ENCODE measurements at places on chromosomes 2 and 18.

- no peak for DNase-seq
These were observed 137.8 kb upstream of the COPS8 start for GRCh38 chr2:236947896-236948295.

GRCh38 chr2:168912901-168913369, 11.8 kb downstream of the G6PC2 start:
- DNase-seq, result no peak

DNA sequence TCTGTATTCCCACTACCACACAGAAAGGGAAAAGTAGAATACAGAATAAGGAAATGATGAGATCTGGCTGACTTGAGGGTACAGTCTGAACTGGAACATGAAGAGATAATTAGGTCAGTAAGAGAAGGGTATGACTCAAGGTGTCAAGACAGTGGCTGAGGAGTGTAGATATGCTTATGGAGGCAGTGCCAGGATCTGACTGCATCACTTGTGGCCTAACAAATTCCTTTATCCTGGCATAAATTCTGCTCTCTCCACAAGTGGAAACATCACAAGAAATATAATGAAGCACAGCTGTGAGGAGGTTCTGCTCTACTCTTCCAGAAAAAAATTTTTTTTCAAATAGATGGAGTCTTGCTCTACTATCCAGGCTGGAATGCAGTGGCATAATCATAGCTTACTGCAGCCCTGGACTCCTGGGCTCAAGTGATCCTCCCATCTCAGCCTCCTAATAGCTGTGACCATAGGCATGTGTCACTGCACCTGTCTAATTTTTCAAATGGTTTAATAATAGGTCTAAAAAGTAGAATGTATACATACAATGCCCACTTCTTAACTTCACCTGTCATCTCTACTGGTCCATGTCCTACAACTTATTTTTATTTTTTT, 85.3 kb downstream of the C2orf74 start:
- DNase-seq, result no peak

GRCh38 chr2:134763164-134763710, 44.4 kb upstream of the TMEM163 start:
- DNase-seq, result no peak

- no peak for DNase-seq
These were observed 776.4 kb downstream of the EPHA4 start for GRCh38 chr2:220795705-220796104.

DNA sequence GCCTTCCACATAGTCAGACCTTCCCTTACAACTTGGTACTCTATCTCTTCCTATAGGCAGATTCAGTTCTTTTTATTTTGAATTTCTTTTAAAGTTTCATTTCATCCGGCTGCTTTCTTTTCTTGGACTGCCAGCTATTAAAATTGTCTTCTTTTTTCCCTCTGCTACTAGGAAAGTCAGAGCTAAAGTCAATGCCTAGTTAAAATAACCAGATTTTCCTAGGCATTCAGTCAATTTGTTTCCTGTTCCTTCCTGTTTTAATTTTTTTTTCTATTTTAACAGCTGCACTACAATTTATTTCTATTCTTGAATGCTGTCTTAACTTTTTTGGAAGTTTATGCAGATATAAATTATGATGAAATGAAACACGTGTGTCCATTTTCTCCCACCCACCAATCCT, 84.8 kb downstream of the EVA1A start:
- no peak for DNase-seq

- DNase-seq, result no peak
These were observed 22.6 kb downstream of the PLEK start for GRCh38 chr2:68387408-68388350.

- no peak for DNase-seq
These were observed 69.0 kb downstream of the TXNL1 start for GRCh38 chr18:56569416-56569815.

DNA sequence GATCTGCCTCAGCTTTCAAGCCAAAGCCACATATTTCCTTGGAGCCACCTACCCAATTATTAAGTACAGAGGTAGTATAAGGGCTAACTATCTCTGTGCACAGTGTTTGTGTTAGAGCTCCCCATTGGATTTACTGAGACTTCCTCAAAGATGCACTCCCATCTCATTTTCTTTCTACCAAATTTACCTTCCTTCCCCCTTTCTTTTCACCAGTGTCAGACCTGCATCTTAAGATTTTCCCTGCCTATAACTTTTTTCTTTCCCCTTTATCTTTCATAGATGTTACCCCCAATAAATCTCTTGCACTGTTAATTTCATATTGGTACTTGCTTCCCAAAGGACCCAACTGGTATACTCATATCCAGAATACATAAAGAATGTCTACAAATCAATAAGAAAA, 5.9 kb upstream of the REL start:
- DNase-seq, result no peak

- DNase-seq, result no peak
These were observed 80.7 kb downstream of the PTPN2 start for GRCh38 chr18:12803069-12803936.

GRCh38 chr2:238107525-238108422, 7.6 kb downstream of the ESPNL start:
- no peak for DNase-seq

DNA sequence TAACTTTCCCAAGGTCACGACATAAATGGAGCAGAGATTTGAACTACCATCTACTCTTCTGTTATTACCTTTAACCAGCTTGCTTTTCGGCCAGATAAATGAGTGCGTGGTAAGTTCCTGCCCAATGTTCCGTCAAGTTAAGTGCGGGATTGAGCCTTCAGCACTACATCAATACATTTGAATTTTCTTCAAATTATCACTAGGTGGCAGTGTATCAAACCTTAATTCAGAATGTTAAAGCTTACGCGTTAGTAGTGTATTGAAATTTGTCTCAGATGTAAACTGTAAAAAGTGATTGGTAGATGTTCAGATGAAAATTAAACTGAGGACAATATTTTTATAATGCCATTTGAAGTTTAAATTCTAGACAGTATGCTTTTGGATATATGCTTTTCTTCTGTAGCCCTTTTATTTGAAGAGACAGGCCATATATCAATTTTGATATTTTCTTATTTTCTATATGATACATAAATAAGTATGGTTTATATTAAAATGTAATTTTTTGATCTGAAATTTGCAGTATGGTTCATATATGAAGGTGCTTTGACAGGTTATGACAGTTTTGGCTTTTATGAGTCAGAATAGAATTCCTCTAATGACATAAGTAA, 681.3 kb downstream of the ADCYAP1 start:
- DNase-seq, result no peak

DNA sequence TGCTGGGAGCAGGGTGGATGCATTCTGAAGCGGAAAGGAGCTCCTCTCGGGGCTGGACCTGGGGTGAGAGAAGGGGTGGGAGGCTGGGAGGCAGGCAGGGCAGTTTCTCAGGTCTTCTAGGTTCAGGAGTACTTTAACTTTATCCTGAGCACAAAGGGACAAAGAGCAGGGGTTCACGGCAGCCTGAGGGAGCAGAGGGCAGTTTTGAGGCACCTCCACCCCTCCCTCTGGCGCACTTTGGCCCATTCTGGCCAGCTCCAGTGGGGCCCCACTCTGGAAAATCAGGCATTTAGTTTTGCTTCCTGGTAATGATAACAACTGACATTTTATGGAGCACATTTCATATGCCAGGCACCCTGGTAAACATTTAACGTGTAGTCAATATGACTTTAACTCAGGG, 14.3 kb downstream of the B3GNT7 start:
- DNase-seq, result no peak

- no peak for DNase-seq
These were observed 102.5 kb downstream of the ATL2 start for GRCh38 chr2:38274286-38275276.

- no peak for DNase-seq
These were observed 316.6 kb upstream of the NCKAP5 start for GRCh38 chr2:133884739-133885381.

DNA sequence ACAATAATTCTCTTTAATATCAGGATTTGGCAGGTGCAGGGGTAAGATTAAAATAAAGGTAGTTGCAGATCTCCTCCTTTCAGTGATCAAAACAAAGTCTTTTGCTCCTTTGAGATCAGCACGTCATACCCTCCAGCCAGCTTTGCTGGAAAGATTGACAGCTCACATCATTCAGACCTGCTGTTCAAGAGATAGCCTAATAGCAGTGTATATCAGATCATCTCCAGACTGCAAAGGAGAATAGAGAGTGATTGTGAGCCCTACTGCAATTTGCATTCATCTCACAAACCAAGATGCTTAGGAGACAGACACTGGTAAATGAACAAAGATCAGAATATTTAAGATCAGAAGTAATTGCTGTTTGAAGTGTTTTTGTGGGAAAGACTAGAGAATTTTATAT, 135.8 kb upstream of the DSEL start:
- no peak for DNase-seq

- DNase-seq, result no peak
These were observed 209.4 kb upstream of the RBBP8 start for GRCh38 chr18:22723773-22724172.

- no peak for DNase-seq
These were observed 548 bp upstream of the FBLN7 start for GRCh38 chr2:112137516-112138158.

DNA sequence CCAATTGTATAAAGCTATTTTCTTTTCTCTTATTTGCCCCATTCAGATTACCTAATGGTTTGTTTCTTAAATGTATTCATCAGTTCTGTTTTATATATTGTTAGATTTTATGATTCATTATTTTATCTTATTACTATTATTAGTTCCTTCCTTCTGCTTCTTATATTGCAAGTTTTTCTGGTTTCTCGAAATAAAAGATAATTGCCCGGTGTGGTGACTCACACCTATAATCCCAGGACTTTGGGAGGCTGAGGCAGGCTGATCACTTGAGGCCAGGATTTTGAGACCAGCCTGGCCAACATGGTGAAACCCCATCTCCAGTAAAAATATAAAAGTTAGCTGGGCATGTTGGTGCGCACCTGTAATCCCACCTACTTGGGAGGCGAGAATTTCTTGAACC, 37.8 kb downstream of the ANTXR1 start:
- DNase-seq, result no peak

DNA sequence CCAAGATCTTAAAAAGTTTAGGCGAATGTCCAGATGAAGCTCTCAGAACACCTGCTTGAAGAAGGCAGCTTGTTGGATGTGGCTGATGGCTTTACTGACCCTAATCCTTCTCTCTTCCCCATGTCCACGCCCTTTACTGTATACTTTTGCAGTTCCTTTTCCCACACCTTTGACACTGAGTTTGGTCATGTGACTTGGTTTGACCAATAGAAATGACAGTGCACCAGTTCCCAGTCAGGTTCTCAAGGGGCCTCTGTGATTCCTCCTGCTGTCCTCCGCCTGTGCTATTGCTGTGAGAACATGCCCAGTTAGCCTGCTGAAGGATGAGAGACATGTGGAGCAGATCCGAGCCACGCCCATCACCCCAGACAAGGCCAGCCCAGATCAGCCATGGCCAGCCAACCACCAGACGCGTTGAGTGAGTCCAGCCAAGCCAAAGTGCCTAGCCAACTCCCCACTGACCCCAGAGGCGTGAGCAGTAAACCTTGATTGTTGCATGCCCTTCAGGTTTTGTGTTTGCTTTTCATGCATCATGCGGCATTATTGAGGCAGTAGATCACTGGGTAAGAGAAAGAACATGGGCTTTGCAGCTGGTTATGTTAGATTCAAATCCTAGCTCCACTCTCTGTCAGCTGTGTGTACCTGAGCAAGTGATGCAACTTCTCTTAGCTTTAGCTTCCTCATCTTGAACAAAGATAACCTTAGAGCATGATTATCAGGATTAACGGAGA, 258.0 kb upstream of the SIX2 start:
- no peak for DNase-seq

DNA sequence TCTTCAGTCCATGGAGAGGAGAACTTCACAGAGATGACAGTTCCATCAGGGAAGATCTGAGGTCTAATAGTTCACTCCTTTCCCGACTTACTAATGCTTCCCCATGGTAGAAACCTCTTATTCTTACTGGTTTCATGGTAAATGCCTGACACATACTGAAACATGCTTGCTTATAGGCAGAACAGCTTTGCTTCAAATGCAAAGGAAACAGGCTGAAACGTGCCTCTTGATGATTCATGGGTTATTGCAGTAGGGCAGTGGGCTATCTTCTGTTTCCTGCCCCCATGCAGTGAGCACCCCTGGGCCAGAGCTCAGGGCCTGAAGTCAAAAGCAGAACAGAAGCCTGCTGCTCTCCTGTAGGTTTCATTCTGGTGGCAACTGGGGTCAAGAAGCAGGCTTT, 223.5 kb downstream of the RDH14 start:
- no peak for DNase-seq

DNA sequence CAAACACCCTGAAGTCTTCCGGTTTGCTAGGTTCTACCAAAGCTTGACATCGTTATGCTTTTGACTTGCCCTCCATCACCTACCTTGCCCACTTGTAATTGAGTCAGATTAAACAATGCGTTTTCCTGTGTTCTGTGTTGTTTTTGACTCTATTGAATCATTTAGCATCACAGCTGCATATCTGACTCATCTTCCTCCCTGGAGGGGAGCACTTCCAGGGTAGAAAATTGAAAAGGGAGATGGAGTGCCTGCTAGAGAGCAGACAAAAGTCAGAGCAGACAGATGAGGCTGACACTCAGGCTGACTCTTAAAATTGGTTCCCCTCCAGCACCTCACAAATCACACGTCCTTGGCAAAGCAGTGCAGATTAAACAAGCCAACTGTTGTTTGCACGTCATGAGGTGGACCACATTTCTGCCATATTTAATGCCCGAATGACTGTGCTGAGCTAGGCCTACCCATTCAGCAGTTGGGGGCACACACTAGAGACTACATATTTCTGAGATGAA, 2.2 kb downstream of the MPP4 start:
- no peak for DNase-seq

DNA sequence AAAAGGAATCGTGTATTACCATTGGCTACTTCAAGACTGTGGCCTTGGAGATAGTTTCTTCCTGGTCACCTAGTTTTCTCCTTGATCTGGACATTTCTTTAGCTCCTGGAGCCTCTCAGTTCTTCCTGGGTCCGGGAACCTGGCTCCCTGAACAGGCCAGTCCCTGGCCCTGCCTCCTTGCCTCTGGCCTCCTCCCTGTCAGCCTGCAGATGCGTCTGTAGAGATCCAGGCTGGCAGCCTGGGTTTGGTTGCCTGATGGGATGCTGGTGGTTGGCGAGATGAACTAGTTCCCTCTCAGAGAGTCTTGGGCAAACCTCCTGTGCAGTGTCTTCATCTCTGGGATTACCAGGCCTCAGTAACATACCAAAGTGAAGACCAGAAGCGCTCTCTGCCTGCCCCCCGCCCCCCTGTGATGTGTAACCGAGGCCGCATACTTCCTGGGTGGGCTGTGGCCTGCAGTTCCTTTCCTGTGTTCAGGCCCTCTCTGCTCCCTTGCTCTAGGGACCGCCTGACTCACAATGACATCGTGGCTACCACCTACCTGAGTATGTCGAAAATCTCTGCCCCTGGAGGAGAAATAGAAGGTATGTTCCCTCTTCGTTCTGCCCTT, 85.4 kb downstream of the DYSF start:
- DNase-seq, result no peak

Measured in stimulated activated CD8-positive, alpha-beta memory T cell treated with anti-CD3 and anti-CD28 coated beads, Interleukin-15, amount 100 ng/mL, for 4 hours (primary cell).